Renal pelvis (tissue), 12 donors: ENCODE measurements at places on chromosomes 3 and 15. TPM values are rescaled to one million over a fixed set of nuclear protein-coding genes. Genes with fewer than 3 reads are reported as not detected.

DNA sequence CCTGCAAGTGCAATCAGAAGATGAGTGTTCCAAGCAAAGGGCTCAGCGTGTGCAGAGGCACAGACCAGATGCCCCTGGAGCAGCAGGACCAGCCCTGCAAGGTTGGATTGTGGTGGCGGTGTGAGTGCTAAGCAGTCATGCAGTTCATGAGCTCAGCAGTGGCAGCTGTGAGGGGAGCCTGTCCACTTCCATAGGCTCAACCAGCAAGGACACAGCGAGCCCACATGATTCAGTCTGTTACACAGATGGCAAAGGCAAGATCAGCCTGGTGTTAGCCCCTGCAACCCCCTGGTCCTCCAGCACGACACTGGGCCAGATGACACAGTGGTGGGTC lies 95.9 kb upstream of the PRR23E start:
- DNase-seq = no peak

DNA sequence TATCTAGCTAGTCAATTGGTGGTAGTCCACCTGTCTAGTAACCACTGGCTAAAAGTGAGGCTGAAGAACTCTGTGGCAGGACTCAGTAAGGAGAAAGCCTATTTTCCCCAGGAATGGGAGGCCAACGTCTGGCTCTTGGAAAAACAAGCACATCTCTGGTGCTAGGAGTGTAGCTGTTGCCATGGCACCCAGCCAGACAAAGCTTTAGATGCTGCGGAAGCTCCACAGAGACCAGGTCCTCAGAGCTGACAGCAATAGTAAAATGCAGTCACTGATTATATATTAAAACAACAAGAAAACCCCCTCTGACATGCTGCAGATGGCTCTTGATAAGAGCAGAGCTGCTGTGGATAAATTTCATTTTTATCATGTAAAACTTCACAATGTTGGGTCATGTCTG lies 124.9 kb upstream of the STRIT1 start:
- peak; percentile 75 for DNase-seq

DNA sequence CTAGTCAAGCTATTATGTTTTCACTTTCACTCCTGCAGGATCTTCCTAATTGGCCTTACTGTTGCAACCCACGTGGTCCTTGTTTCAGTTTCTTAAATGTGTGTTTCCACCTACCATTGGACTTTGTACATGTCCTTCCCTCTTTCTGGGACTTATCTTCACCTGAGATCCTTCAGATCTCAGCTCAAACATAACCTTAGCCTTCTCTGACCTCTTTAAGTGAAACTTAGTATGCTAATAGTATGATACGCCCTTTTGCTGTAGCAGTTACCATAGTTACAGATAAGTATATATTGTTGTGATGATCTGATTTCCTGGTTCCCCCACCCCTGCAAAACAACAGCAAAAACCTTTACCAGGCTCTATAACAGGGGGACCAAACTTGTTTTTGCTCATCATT lies 35.2 kb downstream of the U2SURP start:
- DNase-seq = no peak

DNA sequence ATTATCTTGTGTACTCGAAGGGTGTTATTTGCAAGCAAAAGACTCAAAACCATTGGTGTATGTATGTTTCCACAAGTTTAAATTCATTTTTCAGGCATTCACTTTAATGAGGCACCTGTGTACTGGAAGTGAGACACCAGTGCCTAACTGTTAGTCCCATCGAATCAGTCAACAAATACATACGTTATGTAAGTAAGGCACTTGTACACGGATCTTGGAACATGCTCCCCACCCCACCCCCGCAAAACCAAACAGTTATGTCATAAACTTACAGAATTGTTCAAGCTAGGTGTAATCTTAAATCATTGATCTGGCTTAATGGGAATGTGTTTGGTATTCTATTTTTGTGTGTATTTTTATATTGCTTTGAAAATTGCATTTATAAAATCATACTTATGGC lies 17.1 kb downstream of the LRRC28 start:
- no peak for DNase-seq

GRCh38 chr3:152557302-152557999 lies 277.5 kb upstream of the P2RY1 start:
- no peak for DNase-seq

- no peak for DNase-seq
These were observed 6.8 kb upstream of the PDCD6IP start for GRCh38 chr3:33791477-33792166.

GRCh38 chr3:193645806-193646205 lies 52.8 kb downstream of the OPA1 start:
- DNase-seq = no peak

- DNase-seq = no peak
These were observed 36.2 kb downstream of the GAP43 start for GRCh38 chr3:115659253-115660220.

The FMN1 gene
- polyA plus RNA-seq = 19.5 TPM

GRCh38 chr3:109640146-109640652 lies 302.9 kb upstream of the DPPA4 start:
- DNase-seq = no peak

The RGMA gene
- polyA plus RNA-seq = 11.5 TPM

GRCh38 chr15:52558196-52558595 lies 10.6 kb downstream of the ARPP19 start:
- DNase-seq = no peak

- DNase-seq = no peak
These were observed 65.1 kb downstream of the GLCE start for GRCh38 chr15:69225355-69226022.

The PARL gene
- polyA plus RNA-seq = 57.0 TPM

- no peak for DNase-seq
These were observed 45.9 kb downstream of the CSNK1G1 start for GRCh38 chr15:64310036-64310435.

The NR2E3 gene
- polyA plus RNA-seq = 0.99 TPM

GRCh38 chr3:9679476-9680080 lies 24.1 kb upstream of the CPNE9 start:
- DNase-seq = no peak

The CCR5 gene
- 0.17 TPM for polyA plus RNA-seq

- DNase-seq = no peak
These were observed 16.1 kb upstream of the KY start for GRCh38 chr3:134666885-134667284.

DNA sequence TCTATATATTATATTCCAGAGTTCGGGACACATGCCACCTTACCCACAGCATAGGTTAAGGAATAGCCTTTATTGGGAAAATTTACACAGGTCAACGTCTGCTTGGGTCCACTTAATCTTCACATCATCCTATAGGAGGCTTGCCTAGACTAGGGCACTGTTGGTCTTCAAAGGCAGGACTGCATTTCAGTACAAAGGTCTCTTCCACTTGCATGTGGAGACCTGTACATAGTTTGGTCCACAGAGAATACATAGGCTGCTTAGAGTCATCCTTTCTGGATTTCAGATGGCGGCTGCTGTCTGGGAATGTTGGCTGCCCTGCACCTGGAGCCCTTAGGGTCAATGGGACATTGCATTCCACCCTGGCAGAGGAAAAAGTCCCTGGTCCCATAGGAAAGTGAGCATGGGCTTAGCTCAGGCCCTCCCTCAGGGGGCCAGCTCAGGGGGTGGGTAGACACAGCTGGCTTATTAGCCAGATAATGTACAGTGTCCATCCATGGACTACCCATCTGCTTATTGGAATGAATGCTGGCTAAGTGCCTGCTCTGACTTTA lies 75.3 kb upstream of the TGFBR2 start:
- no peak for DNase-seq

DNA sequence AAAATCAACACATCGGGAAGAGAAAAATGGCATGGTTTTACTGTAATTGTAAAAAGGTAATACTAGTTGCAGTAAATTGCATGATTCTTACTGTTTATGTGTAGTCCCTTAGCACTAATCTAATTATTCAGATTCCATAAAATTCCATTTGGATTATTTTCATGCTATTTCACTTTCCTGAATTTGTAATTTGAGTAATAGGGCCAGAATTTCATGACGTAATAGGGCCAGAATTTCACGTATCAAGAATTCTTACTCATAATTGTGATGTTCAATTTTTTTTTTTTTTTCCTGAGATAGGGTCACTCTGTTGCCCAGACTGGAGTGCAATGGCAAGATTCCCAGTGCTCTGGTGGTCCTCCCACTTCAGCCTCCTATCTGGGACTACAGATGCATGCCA lies 2.9 kb upstream of the U2SURP start:
- no peak for DNase-seq

- DNase-seq = no peak
These were observed 8.8 kb downstream of the CRYBG3 start for GRCh38 chr3:97830638-97831037.

DNA sequence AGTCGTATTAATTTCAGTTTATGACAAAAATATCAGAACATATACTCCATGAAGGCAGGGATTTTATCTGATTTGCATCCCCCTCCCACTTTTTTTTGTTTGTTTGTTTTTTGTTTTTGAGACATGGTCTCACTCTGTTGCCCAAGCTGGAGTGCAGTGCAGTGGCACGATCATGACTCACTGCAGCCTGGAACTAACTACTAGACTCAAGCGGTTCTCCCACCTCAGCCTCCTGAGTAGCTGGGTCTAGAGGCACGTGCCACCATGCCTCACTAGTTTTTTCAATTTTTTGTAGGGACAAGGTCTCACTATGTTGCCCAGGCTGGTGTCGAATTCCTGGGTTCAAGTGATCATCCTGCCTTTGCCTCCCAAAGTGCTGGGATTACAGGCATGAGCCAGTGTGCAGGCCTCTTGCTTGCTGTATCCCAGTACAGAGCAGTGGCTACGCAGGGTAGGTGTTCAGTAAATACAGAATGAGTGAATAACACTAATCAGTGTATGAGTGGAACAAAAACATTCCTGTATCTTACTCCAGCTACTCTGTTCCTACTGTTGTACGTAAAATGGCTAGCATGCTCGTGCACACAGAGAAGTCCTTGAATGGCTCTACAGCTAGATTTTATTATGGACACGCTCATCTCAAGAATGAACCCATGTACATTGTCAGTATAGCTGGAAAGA lies 272.4 kb downstream of the FOXP1 start:
- no peak for DNase-seq

DNA sequence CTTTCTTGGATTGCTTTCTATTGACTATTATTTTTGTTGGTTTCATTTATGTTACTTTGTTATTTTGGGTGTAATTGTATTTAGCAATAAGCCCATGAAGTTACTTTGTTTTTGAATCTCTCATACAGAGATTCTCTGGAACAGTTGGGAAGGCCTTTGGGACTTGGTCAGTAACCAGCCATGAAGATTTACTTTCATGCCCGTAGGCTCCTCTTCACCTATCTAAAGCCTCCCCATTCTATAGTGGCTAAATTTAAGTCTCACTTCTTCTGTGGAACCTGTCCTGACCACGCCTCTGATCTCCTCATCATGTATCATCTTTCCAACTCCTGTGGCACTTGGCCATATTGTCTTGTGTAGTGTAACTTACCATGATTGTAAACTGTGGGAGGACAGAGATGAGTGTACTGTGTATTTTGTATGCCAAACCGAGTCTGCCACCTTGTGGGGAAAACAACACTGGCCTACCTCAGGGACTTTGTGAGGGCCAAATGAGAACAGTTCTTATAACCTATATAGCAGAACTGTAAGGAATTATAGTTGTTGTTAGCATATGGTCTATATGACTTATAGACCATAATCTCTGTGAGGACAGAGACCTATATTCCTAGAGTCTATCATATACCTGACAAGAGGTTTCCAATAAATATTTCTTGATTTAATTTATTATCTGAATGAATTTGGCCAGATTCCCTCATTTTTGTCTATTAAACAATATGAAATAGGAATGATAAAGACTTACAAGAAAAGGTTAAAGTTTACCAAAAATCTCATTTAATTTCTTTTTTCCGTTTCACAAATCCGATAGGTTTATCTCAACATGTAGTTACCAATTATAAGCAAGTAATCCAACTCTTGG lies 75.0 kb downstream of the STARD9 start:
- peak; percentile 79 for DNase-seq

DNA sequence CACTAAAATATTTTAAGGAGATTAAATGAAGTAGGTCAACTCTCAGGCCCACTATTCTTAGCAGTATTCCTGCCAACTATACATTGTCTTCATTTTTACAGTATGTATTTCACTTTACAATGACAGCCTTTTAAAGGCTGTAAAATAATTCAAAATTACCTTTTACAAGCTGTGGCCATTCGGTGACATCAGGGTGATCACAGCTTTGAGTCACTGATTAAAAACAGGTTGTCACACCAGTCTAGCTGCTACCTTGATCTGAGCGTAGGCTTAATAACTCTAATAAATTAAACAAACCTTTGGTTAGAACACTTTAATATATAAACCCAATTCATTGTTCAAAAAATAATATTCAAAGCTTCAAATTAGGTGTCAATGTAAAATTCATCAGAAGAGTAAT lies 29.9 kb downstream of the UBE3A start:
- no peak for DNase-seq

GRCh38 chr15:99090011-99090699 lies 14.7 kb upstream of the SYNM start:
- no peak for DNase-seq

The ZNF80 gene
- 0.13 TPM for polyA plus RNA-seq

GRCh38 chr3:100221159-100221558 lies 39.6 kb upstream of the TBC1D23 start:
- no peak for DNase-seq

The CD47 gene
- polyA plus RNA-seq = 64.9 TPM
